ENCODE measurements at places on chromosomes 16 and 17. TPM values are rescaled to one million over a fixed set of nuclear protein-coding genes. Genes with fewer than 3 reads are reported as not detected.

GRCh38 chr17:76948726-76949342 is 80.6 kb downstream of the MGAT5B start:
- no peak for DNase-seq

- DNase-seq, result no peak
These were observed 7.4 kb upstream of the COX10 start for GRCh38 chr17:14061666-14062560.

DNA sequence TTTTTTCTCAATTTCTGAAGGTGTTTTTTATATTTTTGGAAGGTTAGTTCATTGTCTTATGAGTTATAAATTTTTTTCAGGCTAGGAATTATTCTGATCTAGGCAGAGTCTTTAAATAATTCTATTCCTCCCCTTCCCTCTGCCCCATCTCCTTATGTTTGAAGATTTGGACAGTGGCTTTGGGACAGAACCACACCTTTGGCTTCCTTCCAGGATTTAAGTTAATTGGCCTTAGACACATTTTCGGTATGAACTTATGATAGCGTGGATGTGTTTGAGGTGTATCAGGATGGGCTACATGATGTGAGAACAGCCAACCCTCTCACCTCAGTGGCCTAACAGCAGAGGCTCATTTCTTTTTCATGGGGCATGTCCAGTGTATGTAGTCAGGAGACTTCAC is 24.3 kb downstream of the EPN2 start:
- no peak for DNase-seq

The KRTAP9-8 gene
- not detected for total RNA-seq

DNA sequence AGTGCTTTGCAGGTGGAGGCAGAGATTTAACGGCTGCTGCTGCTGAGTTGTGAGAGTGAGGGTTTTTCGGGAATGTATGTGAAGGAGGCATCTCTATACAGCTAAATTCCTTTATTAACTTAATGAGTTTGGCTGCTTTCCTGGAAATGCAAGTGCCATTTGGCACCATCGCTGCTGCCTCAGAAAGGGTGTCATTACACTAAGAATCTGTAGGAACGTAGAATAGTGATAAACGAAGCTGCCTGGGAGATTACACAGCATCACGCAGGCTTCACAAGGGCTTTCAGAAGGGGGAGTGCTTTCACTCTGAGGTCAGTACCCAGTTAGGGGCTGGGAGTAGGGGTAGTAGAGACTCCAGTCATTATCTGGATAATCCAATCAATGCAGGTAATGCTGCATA is 14.1 kb upstream of the NLRP1 start:
- DNase-seq, result no peak

The CLEC18A gene
- total RNA-seq, result 2.9 TPM

The KRTAP9-4 gene
- total RNA-seq, result not detected

DNA sequence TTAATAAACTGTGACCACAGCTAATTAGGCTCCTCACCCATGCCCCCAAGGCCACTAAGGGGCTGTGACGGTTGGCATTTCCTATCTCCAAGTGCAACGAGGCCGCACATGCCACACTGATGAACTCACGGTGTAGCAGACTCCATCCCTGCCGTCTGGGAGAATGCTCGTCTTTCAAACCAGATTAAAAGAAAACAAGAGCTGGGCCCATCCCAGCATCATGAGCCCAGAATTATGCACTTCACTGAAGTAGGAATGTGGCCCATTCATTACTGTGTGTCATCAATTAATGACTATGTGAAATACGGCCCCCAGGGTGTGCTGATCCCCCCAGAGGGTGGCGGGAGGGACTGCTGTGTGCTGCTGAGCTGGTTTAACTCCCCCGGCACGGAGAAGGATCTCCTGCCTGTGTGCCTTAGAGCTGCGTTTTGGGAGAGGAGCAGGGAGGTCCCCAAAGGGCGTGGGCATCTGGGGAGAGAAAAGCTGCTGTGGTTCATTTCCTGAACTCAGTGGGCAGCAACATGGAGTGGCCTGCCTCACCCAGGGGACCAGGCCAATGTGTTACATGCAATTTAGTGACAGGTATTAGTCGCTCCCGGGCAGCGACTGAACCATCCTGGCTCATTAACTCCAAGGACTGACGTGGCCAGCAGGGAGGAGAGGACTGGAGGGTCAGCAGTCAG is 194.5 kb downstream of the FOXL1 start:
- DNase-seq, result no peak

- DNase-seq, result no peak
These were observed 23.0 kb downstream of the ATF7IP2 start for GRCh38 chr16:10408824-10409381.

- DNase-seq, result no peak
These were observed 25.4 kb downstream of the BANP start for GRCh38 chr16:87976665-87977064.

The ADAD2 gene
- total RNA-seq, result not detected

The MYO15A gene
- total RNA-seq, result 0.81 TPM

The VKORC1 gene
- total RNA-seq, result 38.1 TPM

- peak; percentile 68 for DNase-seq
These were observed 8.9 kb upstream of the RAPGEFL1 start for GRCh38 chr17:40168262-40168832.

- DNase-seq, result no peak
These were observed 22.7 kb downstream of the FTO start for GRCh38 chr16:53726625-53727024.

The C17orf113 gene
- total RNA-seq, result 0.27 TPM

DNA sequence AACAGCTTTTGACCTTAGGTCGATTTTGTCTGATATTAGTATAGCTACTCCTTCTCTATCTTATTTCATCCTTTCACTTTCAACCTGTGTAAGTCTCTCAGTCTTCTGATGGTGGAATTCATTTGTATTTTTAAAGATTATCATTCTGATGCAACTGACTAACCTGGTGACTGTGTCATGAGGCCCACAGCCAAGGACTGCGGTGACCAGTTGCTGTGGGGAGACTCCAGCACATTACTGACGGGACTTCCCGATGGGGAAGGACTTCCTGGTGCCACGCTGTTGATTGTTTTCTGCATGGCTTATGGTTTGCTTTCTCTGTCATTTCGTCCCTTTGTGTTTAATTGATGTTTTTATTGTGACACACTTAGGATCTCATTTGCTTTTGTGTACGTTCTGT is 34.2 kb downstream of the RMI2 start:
- peak; percentile 26 for DNase-seq

DNA sequence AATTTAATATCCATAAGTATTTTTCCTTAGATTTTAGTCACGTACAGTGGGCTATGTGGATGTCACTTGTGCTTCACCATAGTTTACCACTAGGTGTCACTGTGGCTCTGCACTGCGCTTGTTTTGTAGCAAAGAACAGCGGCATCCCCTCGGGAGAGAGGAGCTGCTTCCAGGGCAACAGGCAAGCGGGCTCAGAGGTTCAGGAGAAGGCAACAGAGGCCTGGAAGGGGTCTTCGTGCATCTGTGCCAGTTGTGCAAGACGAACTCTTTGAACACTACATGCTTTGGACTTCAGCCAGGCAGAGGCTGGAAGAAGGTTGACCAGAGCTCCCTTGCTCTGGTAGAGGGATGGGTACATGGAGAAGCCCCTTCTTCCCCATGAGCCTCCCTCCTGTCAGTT is 20.6 kb downstream of the CYB561 start:
- DNase-seq, result peak; percentile 76

- no peak for DNase-seq
These were observed 13.1 kb downstream of the POLR2A start for GRCh38 chr17:7497228-7497627.

The TSNAXIP1 gene
- 0.39 TPM for total RNA-seq

- peak; percentile 50 for DNase-seq
These were observed at the start of gene DBNDD1 for GRCh38 chr16:90018652-90019542. DBNDD1 (minus strand) TSS chr16:90019456; CDS start chr16:90019341, 115 bp downstream.

DNA sequence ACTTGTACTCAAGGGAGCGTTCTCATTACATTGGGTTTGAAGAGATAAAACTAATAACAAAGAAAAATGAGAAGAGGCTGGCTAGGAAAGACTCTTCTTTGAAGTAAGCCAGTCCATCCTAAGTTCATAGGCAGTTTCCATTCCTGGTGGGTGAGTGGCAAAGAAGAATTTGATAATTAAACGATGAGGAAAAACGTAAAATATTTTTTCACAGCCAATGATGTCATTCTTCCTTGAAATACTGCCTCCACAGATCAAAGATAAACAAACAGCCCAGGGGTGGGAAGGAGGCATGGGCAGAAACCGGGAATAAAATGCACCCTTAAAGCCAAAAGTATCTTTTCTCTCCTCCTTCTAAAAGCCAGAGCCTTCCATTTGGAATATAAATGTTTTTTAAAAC is 346.6 kb downstream of the PMP22 start:
- no peak for DNase-seq

The MARF1 gene
- total RNA-seq, result 208 TPM

GRCh38 chr16:19935694-19936093 is 51.0 kb upstream of the GPRC5B start:
- DNase-seq, result no peak

GRCh38 chr16:87538594-87538993 is 45.8 kb upstream of the ZCCHC14 start:
- no peak for DNase-seq

The CCL8 gene
- not detected for total RNA-seq

- DNase-seq, result no peak
These were observed 406.8 kb downstream of the UTP18 start for GRCh38 chr17:51666971-51667705.

DNA sequence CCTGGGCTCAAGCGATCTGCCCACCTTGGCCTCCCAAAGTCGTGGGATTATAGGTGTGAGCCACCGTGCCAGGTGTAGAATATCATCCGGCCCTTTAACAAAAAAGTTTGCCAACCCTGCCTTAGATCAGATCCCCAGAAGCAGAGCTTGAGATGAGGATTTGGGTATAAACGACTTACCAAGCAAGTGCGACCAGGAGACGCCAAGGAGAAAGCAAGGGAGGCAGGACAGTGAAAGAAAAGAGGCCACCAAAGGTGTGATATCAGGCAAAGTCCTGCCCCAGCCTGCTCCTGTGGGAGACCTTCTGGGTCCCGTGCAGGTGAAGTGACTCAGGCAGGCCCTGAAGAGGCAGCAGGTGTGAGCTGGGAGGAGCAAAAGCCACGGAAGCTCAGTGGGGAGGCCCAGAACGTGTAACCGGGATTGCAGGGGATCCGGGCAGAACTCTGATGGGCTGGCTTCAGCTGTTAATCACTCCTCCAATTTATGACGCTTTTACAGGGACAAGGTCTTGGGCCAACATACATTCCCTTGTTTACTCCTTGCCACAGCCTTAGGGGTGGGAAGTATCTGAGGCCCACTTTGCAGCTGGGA is 14.1 kb upstream of the CALB2 start:
- DNase-seq, result no peak
